Neural progenitor cell (in vitro differentiated cells): ENCODE measurements at places on chromosomes 1 and 21.

DNA sequence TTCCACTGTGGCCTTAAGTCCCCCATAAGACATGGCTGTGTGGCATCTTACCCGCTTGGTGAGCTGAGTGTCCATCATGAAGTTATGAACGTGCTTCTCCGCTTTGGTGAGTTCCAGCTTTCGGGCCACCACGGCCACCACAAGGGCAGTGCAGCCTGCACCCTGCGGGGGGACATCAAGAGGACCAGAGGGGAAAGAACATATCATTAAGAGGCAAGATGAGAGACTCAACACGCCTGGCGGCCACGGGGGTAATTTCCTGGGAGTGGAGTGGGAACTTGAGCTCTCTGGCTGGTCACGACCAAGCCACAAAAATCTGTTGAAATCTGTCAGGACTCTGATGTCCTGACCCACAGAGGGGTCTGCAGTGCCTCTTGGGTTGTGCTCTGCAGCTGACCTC, 117.9 kb upstream of the ADAR start:
- no peak for DNase-seq

DNA sequence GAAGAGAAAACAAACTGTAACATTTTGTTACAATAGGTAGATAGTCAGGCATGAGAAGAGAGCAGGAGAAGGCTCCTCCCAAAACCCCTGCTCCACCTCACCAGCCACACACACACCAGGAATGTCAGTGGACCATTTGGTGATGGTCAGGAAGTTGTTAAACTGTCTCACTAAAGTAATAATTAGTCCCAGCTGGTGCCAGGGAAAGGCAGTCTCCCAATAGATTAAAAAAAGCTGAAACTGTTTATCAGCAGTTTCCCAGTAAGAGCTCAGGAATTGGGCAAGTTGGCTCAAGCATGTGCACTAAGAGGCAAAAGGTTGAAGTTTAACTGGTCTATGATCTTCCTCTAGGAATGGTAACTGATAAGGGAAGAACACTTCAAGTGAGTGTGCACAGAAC, 249.6 kb downstream of the COL11A1 start:
- DNase-seq = no peak

- no peak for DNase-seq
Observed at GRCh38 chr1:89356658-89357400, 7.0 kb upstream of the GBP6 start.

DNA sequence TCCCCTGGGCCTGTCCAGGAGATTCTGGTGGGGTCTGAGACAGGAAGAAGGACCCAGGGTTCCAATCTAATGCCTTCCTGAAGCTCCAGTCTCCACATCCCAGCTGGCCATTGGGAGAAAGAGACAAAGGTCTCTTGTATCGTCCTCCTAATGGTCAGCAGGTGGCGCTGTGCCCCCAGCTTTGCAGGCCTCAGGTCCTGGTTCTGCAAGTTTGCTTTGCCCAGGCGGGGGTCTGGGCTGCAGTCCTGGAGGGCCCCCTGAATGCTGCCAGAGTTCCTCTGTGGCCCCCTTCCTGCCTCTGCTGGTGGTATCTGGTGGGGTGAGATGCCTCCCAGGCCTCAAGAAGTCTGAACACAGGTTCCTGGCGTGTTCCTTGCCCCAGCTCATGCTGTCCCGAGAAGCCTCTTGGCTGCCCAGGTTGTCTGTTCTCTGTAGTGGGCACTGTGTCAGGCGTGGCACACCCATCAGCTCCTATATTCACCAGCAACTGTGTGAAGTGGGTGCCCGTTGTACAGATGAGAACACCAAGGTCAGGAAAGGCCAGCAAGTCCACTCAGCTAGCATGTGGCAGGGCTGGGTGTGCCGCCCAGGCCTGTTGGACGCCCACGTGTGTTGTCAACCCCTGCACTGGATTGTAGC, 33.8 kb upstream of the CSF3R start:
- DNase-seq = peak; percentile 86

DNA sequence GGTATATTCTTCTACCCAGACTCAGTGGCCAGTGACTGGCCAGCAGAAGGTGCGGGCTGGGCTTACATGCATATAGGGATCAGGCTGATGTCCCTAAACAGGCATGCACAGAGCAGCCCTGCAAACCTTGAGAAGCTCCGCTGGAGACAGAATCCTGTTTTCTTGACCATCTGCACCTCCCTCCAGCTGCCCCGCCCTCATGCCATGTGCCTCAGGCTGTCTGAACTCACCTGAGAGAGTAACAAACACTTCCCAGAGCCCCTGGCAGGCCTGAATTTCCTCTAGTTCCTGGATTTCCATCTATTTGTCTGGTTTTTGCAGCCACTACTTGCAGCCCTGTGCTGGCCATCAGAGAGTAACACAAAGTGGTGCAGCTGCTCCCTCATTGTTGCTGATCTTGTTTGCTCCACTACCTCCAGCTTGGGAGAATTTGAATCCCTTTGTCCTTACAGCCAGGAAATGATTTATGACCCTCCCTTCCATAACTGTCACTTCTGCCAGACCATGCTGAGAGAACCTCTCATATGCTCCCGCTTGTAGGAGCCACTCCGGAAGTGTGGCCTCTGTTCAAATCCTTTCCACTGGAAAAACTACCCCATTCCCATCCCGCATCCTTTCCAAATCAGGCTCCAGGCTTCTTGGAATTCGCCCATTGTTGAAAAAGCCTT, 113.6 kb downstream of the NMNAT2 start:
- DNase-seq = no peak

DNA sequence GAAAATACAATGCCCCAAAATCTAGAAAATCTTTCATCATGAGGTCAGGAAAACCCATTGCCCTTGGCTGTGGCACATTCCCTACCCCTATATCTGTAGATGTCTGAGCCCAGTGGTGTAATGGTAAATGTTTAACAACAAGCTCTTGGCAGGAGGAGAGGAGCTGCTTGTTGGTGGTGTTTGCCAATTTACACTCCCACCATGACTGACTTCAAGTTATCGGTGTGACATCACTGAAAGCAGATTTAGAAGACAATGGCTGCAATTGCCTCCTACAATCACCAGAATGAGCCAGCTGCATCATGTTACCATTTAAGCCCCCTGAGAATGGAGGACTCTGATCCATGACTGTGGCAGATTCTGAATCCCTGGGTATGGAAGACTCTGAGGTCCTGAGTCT, 70.9 kb downstream of the SDC3 start:
- no peak for DNase-seq

DNA sequence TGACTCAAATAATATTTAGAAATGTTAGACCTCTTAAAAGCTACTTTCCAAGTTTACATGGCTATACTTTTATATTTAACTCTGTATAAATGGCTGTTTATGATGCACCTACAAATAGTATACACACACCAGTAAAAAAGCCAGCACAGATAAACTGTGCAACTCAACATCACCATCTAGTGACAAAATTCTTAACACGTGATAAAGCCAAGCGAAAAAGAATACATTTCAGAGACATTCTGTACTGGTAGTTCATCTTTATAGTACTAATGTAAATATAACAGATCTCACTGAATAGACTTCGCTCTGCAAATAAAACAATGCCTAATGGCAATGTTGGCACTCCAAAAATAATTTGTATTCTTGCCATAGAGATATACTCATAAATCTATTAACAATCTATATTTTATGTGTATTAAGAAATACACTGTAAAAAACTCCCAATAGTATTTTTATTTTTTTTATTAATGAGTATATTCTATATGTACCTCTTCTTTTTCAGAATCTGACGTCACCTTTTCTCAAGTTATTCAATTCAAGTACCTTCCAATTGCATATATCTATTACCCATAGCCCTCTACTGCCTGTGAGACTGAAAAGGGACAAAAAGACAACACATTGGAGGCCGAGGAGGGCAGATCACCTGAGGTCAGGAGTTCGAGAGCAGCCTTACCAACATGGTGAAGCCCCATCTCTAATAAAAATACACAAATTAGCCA, 100.2 kb downstream of the DPYD start:
- DNase-seq = peak; percentile 38
